ENCODE measurements at places on chromosomes 4 and X.

DNA sequence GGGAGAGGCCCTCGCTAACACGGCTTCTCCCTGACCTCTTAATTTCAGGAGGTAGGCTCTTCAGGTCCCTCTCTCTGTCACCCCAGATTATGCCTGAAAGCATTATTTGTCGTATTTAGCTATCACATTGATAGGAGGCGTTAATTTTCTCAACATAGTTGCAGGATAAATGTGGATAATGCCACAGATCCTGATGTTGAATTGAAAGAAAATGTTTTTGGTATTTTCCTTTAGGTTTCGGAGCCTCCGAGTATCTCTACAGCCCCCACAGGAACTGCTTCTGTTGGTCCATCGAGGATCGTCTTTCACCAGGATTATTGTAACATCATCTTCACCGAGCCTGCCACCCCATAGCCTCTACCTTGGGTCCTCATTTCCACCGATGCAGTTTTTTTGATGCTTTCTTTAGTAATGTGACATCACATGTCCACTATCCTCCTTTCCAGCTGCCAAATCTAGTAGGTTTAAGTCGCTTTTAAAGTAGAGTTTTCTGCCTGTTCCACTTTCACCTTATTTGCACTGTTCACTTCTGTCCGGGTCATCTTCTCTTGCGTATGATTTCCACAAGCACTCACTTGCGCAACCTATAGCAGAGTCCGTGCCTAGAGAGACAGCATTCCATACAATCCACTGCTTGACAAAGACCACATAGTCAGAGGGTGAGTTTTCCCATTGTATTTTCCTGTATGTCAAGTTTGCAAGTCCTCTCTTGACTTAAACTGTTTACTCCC is 665 bp downstream of the TIGD2 start:
- peak; percentile 68 for DNase-seq

- no peak for DNase-seq
Measured at GRCh38 chr4:81666491-81666890, 194.8 kb upstream of the RASGEF1B start.

DNA sequence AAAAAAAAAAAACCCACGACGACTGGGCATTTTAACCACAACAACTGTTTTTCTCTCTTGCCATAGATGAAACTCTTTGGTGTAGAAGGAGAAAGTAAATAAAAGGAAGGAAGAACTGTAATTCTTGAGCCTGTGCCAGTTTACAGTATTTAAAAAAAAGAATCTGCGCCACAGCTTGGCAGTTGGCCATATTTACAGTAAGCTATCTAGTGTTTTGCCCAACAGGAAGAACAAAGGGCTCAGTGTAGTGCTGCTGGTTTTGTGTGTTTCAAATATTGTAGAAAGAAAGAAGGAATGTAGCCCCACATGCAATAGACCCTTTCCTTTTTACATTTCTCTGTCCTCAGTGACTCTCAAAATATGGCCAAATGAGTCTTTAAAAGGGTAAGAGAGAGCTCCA is 66.1 kb downstream of the NR3C2 start:
- DNase-seq: peak; percentile 67

- DNase-seq: no peak
Measured at GRCh38 chrX:54043541-54044125, 640 bp downstream of the PHF8 start.

DNA sequence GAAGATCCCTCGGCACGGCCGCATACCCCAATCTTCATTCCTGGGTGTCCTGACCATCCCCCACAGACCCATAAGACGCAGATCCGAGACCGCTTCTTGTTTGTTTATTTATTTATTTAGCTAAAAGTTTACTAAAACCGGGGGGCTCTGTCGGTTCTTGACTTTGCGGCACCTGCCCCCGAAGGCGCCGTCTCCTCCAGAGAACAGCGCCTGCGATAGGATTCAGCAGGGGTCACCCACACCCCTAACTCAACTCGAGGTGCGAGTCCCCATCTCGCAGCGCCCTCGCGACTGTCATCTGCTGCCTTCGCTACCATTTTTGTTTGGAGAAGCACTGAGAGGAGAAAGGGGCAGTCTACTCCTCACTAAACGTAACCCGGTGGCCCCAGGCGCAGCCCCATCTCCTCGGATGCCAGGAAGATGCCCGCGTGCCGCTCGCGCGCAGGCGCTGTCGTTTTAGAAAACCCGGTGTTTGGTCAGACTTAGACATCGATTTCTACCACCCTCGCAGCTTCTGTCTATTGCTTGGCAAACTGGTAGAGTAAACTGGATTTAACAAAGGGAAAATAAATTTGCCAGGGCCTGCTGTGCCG is 18.9 kb upstream of the GPR101 start:
- DNase-seq: no peak

DNA sequence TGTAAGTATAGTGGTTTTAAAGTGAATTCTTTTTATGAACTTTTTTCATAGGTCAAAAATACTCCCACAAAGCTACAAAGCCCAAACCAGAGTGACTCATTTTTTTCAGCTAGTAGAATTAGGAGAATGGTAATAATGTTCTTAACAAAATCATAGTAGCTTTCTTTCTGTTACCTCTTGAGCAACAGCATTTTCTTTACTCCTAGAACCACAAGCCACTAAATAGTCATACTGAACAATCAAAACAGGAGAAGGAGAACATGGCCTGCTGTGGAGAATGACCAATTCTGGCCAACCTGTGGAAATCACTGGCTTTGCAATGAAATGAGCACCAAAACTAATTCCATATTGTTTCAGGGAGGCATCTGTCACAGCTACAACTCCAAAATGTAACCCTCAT is 112.9 kb downstream of the AMMECR1 start:
- DNase-seq: peak; percentile 84

Data from astrocyte of the spinal cord (primary cell).